ENCODE measurements at places on chromosomes 5 and 9.

DNA sequence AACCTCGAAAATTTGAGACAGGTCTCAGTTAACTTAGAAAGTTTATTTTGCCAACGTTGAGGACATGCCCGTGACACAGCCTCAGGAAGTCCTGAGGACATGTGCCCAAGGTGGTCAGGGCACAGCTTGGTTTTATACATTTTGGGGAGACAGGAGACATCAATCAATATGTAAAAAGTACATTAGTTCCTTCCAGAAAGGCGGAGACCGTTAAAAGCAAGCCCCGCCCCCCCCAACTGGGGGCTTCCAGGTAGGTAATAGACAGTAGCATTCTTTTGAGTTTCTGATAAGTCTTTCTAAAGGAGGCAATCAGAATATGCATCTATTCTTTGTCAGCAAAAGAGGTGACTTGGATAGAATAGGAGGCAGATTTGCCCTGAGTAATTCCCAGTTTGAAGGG is 599 bp upstream of the MOCS2 start:
- no peak for DNase-seq
- peak overlapping the region; percentile 96 for H3K4me3 ChIP-seq
- H3K27ac ChIP-seq, result peak overlapping the region; percentile 96
- H3K4me1 ChIP-seq, result peaks cover 29% of the 10 kb centered on the region

- no peak overlapping the region for H3K4me3 ChIP-seq
- no peak overlapping the region for H3K27ac ChIP-seq
- no peaks in the 10 kb centered on the region for H3K27me3 ChIP-seq
- DNase-seq, result no peak
Observed at GRCh38 chr5:114407783-114408182, 45.9 kb downstream of the KCNN2 start.

DNA sequence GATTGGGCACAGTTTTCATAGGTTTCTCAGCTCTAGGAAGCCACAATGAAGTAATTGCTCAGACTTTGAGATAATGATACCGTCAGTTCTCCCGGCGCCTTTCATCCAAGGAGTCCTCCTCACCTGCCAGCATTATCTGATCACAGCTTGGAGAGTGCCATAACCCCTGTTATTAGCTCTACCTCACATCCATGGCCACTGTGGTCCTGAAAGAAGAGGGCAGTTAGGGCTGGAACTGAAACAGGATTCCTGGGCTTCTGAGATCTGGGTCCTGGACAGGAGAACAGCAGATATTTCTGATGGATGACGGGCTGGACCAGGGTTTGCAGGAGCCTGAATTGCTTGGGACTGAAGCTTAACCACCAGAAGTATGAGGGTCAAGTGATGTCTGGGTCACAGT is 13.5 kb downstream of the RGS3 start:
- H3K36me3 ChIP-seq, result peaks cover 2% of the 10 kb centered on the region
- peaks cover 4% of the 10 kb centered on the region for H3K27me3 ChIP-seq
- DNase-seq, result no peak
- H3K4me3 ChIP-seq, result no peak overlapping the region

GRCh38 chr9:130254747-130255630 is 10.6 kb upstream of the HMCN2 start:
- peaks cover 25% of the 10 kb centered on the region for H3K27me3 ChIP-seq
- H3K4me1 ChIP-seq, result peaks cover 2% of the 10 kb centered on the region
- H3K4me3 ChIP-seq, result no peak overlapping the region
- no peaks in the 10 kb centered on the region for H3K36me3 ChIP-seq

DNA sequence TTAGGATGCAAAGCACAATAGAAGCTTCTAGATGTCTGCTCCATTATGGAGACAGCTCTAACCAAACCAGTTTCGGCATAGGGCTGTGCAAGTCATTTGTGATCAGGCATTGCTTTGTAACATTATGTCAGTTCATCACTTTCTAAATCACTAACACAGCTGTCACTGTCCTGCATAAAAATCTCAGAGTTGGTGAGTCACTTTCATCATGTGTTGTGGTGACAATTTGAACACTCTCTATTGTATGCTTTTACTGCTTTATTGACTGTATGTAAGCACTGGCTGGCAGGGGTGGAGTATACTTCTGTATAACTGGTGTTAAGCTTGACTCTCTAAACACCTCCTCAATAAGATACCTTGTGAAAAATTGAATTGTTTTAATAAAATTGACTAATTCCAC is 77.9 kb downstream of the SLCO4C1 start:
- no peak overlapping the region for H3K27ac ChIP-seq
- no peaks in the 10 kb centered on the region for H3K36me3 ChIP-seq
- H3K27me3 ChIP-seq, result no peaks in the 10 kb centered on the region
- peaks cover 4% of the 10 kb centered on the region for H3K4me1 ChIP-seq
- DNase-seq, result no peak

All from T-helper 17 cell (primary cell).